Fibroblast of skin of left quadriceps (primary cell): ENCODE measurements at places on chromosomes 11 and 22.

GRCh38 chr22:49565516-49565855 is 262.2 kb downstream of the BRD1 start:
- no peak for DNase-seq

DNA sequence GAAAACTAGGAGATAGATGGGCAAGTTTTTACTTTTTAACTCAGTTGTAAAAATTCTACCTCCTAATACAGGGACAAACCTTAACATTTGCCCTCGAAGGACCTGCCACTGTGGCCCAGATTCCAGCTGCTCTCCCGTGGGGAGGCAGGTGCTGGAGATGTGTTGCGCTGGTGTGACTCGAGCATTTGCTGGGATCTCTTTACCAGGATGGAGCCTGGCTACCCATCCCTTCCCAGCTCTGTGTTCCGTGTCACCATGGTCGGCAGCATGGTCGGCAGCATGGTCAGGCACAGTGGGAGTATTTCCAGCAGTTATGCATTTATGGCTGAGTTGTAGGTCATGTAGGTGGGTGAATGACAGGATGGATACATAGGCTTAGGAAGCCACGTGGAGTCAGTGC is 41.1 kb downstream of the OTOG start:
- no peak for DNase-seq

GRCh38 chr11:68505596-68505995 is 45.0 kb downstream of the PPP6R3 start:
- DNase-seq = no peak

DNA sequence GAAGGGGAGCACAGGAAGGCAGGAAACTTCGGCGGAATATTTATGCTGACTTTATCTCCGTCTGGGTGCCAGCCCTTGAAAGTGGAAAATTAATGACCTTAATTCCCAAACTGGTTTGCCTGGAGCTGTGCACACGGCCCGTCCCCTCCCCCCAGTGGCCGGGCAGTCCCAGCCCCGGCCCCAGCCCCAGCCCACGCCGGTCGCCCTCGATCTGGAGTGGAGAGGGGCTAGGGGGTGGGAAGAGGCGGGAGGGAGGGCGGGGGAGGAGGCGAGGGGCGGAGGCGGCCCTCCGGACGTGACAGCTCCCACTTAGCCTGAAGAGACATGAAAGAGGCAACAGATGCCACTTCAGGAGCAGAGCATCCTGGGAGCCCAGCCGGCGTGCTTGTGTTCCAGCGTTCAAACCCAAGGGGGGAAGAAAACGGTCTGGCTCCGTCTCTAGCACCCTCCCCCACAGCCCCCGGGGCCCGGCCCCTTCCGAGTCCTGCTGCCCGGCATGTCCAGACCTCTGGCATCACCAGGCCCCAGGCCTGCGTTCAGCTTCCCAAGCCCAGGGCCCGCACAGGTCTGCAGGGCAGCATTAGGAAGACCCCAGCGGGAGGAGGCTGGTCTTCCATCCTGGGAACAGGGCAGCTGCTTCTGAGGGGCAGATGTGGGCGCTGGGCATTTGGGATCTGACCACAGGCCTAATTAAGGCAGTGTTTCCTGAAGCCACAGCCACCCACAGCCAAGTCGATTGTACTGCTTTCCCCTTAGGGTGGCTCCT is 20.0 kb upstream of the LMO1 start:
- no peak for DNase-seq

DNA sequence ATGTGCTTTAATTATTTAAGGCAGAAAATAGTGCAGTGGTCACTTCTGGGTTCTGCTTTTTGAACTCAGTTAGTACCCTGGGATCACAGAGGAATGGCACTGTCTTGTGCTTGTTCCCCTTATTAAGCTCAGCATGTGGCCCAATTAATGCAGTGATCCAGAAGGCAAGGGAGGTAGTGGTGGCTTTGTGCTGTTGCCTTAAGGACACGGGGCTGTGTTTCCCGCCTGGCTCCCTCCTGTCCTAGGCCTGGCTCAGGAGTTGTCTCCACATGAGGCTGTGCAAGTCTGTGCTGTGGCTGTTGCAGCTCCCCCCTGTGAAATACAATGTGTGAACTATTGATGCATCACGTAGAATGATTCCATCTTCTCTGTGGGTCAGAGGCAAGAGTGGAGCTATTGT is 49.2 kb upstream of the CABP7 start:
- DNase-seq = no peak

- no peak for DNase-seq
These were observed 134.1 kb downstream of the SLC17A6 start for GRCh38 chr11:22472306-22472705.

DNA sequence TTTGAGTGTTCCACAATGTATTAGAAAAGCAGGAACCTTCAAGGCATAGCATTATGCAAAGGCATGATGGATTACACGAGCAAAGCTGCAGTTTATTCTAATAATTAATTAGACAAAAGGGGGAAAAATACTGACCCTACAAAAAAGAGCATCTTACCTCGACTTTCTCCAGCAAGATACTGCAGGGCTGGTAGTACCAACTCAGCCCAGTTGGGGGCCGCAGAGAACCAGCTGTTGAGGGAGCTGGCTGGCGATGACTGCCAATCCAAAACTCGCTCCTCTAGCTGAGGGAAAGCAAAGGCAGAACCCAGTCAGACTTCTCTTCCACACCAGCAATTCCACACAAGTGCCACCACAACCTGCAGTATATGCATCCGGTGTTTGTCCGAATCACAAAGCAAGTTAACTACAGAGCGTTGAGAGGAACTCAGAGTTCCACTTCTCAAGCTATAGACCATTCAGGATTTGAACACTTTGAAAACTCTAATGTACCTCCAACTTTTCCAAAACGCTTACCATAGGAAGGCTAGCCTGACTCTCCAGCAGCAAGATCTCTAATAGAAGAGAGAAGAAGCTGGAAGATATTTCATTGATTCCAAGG is 13.7 kb downstream of the NFRKB start:
- no peak for DNase-seq

- no peak for DNase-seq
These were observed 1.7 kb downstream of the TRPM5 start for GRCh38 chr11:2442589-2442988.

DNA sequence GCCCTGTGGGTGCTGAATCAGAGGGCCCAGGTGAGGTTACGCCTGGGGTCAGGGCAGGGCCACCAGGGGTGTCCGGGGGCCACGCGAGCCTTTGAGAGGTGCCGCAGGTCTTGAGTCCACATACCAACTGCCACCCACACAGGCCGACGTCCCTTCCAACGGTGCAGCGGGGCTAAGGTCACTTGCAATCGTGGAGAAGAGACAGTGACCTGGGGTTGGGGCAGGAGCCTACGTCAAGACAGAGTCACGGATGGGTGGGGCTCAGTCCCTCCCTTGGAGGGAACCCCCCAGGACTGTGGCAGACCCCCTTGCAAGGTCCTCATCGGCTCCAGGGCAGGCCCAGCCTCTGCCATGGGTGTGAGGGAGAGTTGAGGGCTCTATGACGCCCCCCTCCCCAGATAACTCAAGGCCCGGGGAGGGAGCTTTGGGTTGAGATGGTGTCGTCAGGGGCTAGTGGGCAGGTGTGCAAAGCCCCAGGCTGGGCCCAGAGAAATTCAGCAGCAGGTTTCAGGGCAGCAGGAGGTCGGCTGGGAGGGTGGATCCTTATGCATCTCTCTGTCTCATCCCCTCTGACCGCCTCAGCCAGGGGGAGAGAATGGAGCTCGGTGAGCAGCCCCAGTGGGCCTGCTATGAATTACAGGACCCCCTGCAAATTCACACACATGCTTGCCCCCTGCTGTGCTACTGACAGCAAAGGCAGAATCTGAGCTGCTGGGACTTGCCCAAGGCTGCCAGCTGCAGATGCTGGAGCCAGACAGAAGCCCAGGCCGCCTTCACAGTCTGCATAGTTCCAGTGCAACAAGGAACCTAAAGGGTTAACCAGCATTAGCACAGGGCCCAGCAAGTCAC is 60.0 kb downstream of the MYEOV start:
- DNase-seq = peak; percentile 28

GRCh38 chr11:126988655-126989054 is 11.9 kb downstream of the KIRREL3 start:
- DNase-seq = no peak

DNA sequence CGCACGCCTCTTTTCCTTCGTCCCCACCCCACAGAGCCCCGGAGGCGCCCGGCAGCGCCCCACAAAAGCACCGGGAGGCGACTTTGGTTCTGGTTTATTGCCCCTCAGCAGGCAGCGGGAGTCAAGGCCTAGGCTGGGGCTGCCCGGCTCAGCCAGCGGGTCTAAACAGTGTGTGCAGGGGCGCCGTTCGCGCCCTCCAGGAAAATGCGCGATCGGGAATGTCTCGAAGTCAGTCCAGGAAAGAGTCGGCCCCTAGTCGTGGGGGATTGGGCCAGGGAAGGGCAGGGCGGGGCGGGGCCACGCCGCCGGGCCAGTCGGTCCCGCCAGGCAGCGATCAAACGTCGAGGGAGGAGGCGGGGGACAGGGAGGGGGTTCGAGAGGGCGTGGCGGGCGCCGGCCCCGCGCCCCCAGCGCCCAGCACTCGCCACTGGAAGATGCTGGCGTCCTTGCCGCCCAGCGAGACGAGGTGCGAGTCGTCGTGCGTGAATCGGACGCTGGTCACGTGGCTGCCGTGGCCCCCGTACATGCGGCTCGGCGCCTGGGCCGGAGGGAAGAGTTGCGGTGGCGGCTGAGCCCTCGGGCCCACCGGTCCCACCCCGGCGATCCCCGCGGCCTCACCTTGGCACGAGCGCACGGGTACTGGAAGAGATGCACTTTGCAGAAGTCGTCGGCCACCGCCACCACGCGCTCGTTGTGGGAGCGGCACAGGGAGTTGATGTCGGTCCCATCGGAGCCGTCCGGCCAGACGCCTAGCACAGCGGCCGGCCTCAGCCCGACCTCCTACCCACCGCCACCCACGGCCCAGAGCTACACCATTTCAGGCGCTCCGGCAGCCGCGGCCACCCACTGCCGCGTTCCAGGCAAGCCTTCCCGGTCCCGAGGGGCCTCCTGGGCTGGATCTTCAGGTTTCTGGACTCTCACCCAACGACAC is 741 bp upstream of the MTA2 start:
- DNase-seq = no peak

DNA sequence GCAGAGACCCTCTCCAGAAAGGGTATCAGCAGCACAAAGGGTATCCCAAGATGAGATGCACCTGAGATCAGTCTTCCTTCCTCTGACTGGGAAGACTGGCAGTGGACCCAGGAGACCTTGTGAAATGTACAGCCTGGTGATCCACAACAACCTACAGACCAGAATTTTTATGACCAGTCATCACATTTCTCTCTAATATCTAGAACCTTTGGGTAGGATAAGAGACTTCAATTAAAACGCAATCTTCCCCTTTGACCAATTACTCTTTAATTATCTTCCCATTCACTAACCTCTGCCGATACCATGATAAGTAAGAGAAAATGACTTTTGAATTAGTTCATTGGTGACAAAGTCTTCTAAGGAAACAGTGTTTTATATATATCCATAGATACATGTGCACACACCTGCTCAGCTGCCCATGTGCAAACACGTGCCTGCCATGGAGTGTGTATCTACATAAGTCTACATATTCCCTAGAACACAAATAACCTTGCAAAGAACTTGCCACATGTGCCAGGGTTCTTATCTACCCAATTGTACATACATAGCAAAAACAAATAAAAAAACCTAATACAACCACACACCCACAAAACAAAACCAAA is 44.2 kb upstream of the SLC5A1 start:
- no peak for DNase-seq

DNA sequence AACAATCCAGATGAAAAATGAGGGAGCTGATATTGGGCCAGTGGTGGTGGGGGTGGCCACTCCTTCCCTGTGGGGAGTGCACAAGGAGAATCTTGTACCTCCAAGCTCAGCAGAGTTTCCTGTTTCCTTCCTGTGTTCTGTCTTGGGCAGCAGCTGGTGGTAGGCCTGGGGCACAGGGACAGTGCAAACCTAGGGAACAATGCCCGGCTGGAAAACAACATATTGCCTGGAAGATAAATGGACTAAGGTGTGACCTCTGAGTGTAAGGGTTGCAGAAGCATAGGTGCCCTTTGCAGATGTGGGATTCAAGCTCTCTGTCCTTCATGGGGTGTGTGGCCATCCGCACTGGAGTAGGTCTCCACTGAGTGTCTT is 5.8 kb upstream of the JAM3 start:
- no peak for DNase-seq

GRCh38 chr11:107769189-107769588 is 57.3 kb upstream of the SLN start:
- peak; percentile 9 for DNase-seq

GRCh38 chr11:59172345-59173079 is 580 bp downstream of the DTX4 start:
- no peak for DNase-seq

- no peak for DNase-seq
These were observed 38.3 kb upstream of the NNMT start for GRCh38 chr11:114257621-114258558.

DNA sequence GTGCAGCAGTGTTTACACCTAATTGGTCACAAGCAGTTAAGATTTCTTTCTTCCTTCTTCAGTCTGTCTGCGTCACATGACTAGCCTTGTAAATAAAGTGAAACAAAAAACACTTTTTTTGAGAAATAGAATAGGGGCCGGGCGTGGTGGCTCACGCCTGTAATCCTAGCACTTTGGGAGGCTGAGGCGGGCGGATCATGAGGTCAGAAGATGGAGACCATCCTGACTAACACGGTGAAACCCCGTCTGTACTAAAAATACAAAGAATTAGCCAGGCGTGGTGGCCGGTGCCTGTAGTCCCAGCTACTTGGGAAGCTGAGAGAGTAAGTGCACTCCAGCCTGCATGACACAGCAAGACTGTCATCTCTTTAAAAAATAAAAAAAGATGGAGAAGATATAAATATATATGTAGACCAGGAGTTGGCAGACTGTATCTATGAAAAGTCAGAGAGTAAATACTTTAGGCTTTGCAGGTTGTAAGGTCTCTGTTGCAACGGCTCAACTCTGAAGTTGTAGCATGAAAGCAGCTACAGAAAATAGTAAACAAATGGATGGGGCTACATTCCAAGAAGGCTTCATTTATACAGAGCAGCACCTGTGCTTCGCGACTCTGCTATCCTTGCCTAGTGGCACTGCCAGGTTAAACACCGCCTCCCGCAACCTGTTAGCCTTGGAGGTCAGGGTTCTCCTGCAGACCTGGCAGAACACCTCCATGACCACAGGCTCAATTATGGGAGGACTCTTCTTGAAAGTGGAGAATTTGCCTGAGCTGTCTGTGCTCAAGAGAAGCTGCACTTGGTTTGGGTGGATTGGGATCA is 55.9 kb downstream of the PPP6R2 start:
- DNase-seq = no peak

GRCh38 chr11:61147271-61147670 is 14.0 kb downstream of the VPS37C start:
- DNase-seq = no peak

- DNase-seq = no peak
These were observed 1.4 kb upstream of the FTH1 start for GRCh38 chr11:61968758-61969390.
